ENCODE measurements at places on chromosomes 7 and 10.

GRCh38 chr10:1157615-1157933 is 101.4 kb downstream of the WDR37 start:
- no peak for DNase-seq

GRCh38 chr10:49173853-49174252 is 14.3 kb downstream of the TMEM273 start:
- no peak for DNase-seq

- no peak for DNase-seq
These were observed 507 bp downstream of the CCDC201 start for GRCh38 chr7:45872116-45873034.

DNA sequence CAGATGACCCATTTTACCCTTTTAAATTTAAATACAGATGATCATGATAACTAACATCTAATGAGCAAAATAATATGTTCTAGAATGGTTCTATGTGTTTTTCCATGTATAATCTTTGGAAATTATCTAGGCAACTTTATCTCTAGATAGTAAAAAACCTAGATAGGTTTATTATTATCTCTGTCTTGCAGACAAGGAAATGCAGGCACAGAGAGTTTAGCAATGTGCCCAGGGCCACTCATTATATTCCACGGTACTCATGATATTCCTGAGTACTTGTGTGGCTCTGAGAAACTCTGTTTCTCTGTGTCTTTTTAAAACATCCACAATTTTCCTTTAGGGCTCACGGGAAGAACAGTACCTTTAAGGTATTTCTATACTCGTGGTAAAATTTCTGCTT is 26.4 kb upstream of the SNX13 start:
- DNase-seq = no peak

GRCh38 chr7:135825406-135825805 is 76.8 kb upstream of the FAM180A start:
- no peak for DNase-seq

DNA sequence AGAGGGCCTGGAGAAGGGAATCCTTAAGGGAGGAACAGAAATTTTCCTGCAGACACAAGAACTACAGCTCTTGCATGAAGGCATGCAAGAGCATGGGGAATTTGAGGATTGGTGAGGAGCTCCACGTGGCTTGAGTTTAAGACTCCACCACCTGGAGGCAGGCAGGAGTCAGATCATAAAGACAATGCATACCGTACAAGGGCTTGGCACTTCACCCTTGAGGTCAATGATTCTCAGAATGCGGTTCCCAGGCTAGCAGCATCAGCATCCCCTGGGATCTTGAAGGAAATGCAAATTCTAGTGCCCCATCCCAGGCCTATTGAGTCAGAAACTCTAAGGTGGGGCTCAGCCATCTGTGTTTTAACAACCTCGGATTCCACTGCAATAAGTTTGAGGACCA is 143.8 kb downstream of the C7orf25 start:
- DNase-seq = no peak

GRCh38 chr10:98260752-98261151 is 7.2 kb downstream of the LOXL4 start:
- no peak for DNase-seq

GRCh38 chr7:36957620-36958019 is 233.3 kb upstream of the AOAH start:
- DNase-seq = no peak

- DNase-seq = no peak
These were observed 25.7 kb upstream of the ADD3 start for GRCh38 chr10:109982123-109982522.

DNA sequence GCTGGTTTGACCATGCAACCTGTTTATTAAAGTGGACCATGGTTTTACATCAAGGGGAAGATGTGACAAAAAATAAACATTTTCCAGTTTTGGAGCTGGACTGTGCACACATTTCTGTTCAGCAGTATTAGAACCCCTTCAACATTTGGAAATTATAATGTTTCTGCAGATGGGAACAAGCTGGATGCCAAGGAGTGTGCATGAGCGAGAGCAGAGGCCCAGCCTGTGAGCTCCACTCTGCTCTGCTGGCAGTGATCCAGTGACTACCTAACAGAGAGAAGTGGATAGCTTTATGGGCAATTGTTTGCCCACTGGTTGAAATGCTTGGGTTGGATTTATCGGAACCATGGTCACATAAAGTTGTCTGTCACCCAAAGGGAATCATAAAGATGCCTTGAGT is 456.7 kb downstream of the NRG3 start:
- DNase-seq = no peak

DNA sequence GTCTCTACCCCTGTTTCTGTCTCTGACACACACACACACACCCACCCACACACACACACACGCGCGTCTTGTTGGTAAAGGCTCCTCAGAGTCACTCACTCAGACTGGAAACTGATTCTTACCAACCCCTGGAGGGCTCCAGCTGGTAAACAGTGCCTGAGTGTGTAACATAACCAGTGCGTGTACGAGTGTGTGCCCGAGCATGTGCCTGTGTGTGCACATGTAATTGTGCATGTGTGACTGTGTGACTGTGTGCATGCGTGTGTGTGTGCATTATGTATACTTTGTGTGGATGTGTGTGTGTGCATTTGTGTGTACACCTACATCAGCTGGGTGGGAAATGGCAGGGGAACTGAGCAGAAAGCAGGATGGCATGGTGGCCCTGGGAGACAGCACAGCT is 317.1 kb downstream of the WDR37 start:
- DNase-seq = no peak

- DNase-seq = no peak
These were observed 23.3 kb upstream of the STEAP2 start for GRCh38 chr7:90188281-90188680.

DNA sequence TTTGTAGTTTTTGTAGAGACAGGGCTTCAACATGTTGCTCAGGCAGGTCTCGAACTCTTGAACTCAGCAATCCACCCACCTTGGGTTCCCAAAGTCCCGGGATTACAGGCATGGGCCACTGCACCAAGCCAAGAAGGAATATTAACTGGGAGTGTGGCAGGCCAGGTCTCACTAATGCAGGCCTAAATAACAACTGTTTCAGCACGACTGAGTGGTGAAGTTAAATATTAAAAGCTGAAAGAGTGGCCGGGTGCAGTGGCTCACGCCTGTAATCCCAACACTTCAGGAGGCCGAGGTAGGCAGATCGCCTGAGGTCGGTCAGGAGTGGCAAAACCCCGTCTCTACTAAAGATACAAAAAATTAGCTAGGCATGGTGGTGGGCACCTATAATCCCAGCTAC is 21.1 kb downstream of the CHUK start:
- no peak for DNase-seq

DNA sequence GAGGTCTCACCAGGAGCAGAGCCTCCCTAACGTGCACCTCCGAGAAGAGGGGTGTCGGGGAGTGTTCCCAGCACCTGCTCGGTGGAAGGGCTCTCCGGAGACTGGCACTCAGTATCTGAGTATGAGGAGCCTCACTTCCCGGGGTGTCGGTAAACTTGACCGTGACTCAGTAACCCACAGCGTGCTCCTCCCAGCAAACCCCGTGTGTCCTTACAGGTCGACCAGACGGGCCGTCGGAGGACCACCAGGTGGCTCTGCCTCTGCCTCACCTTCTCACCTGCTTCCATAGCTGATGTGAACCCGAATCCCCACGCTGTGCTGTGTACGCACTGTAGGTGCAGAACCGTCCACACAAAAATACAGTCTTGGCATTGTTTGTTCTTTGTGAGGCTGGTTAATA is 29.0 kb upstream of the KNDC1 start:
- DNase-seq = no peak

GRCh38 chr7:91041901-91042484 is 222.2 kb upstream of the FZD1 start:
- DNase-seq = no peak

DNA sequence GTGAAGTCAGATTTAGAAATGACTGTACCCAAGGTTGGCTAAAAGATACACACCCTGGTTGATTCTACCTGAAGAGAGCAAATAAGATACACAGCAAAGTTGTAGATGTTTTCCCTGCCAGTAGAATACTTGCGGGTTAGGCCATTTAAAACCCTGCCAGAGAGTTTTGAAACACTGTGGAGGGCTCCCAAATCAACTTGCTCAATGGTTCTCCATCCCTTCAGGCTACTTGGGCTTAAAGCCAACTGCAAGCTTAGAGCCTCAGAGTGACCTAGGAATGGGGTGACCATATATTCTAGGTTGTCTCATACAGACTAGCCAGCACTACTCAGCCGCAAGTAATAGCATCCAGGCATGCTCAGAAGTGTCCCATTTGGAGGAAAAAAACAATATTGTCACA is 10.0 kb downstream of the CAV1 start:
- DNase-seq = no peak

DNA sequence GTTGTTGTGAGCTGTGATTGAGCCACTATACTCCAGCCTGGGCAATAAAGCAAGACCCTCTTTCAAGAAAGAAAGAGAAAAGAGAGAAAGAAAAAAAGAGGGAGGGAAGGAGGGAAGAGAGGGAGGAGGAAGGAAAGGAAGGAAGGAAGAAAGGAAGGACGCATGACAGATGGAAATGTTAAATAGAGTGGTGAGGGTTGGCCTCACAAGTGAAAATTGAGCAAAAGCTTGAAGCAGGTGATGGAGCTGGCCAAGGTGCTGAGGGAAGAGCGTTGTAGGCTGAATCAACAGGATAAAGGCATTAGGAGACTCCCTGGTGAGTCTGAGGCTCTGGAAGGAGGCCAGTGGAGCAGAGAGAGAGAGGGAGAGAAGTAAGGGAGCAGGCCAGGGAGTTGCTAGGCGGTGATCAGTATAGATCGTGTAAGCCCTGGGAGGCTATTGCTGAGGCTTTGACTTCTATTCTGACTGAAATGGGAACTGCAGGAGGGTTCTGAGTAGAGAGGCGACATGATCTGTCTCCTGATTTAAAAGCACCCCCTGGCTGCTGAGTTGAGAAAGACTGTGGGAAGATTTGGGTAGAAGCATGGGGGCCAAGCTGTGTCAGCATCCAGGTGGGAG is 26.5 kb upstream of the TMEM248 start:
- DNase-seq = no peak

DNA sequence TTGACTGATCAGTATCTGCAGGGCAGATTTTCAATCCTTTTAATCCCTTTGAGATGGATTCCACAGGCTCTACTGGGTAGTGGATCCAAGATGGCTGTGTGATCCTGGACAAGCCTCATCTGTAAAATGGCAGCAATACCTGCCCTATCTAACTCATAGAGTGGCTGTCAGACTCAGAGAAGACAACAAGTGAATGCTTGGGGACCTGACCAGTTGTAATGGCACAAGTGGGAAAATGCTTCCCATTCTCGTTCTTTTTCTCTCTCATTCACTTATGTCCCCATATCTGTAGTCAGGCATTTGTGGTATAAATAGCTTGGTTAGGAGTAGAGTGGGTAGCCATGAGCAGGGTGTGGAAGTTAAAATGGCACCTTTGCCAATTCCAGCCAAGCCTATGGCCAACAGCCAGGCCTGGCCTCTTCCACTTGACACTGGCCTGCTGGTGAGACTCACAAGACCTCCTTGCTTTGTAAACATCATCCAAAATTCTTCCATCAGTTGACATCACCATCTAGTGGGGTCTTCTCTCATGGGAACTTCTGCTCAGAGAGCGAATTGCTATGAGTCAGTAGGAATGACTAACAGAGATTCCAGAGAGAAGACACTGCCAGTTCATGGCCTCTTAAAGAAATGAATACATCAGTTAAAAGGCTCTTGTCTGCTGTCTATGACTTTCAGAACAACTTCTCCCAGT is 150.1 kb downstream of the PLPP4 start:
- no peak for DNase-seq

- DNase-seq = no peak
These were observed 7.1 kb downstream of the HECW1 start for GRCh38 chr7:43119371-43120075.

DNA sequence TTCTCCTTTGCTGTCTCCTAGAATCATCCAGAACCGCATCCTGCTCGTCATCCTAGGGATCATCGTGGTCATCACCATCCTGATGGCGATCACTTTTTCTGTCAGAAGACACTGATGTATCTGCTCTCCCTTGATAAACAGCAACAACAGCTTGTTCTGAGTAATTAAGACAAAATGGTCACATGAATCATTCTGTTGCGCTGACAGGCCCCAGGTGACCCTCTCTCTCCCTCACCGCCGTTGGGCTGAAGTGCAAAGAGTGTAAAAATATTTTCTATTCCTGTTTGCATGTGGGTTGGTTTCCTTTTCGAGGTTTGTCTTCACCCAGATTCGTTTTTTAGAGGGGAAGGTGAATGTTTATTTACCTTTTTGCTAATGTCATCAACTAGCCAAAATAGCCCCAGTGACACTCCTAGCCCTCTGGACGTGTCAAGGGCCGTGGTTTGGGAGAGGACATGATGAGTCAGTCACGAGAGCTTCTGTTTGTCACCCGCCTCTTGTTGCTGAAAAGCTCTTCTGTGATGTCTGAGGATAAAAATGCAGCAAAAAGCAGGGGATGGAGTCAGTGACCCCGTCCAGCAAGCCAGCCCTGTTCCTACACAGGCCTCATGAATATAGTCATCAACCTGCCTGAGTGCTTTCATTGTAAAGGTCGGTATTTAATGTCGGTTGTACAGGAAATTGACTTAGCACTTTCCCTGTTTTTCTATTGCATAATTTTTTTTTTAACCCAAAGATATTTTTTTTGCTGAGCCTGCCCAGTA is 134.6 kb upstream of the TCF7L2 start:
- DNase-seq = no peak

- DNase-seq = no peak
These were observed 882 bp upstream of the GAL3ST4 start for GRCh38 chr7:100169147-100169850.

GRCh38 chr10:77641788-77642397 is 4.3 kb upstream of the KCNMA1 start:
- DNase-seq = no peak

DNA sequence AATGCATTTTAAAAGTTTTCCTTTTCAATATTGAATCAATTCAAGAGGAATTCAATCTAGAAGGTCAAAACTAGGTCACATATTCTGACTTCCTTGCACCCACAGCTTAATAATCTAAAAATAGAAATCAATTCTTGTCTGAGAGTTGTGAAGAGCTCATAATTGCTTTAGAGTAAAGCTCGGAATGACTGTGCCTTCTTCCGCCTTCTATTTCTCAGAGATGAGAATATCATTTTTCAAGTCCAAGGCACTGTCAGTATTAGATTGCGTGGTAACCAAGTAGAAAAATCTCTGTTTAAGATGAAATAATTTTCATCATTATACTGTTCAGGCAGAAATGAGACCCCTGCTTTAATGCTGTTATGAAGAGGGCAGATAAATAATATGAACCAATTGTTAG is 272.2 kb upstream of the NFE2L3 start:
- no peak for DNase-seq

GRCh38 chr10:11757454-11757820 is 15.3 kb downstream of the ECHDC3 start:
- no peak for DNase-seq

- DNase-seq = no peak
These were observed 187.2 kb downstream of the PPP1R3A start for GRCh38 chr7:113731571-113731970.

GRCh38 chr10:60262647-60263126 is 127.0 kb downstream of the ANK3 start:
- no peak for DNase-seq

GRCh38 chr7:35251606-35252310 is 2.1 kb downstream of the TBX20 start:
- DNase-seq = no peak

GRCh38 chr10:5404208-5405041 is at the start of gene TUBAL3:
Gene TUBAL3, minus strand, starts transcription at chr10:5404828. Its CDS starts 36 bp downstream, at chr10:5404792.
- DNase-seq = no peak
